ENCODE measurements at places on chromosomes 5 and 9. TPM values are rescaled to one million over a fixed set of nuclear protein-coding genes. Genes with fewer than 3 reads are reported as not detected.

Gene MED22
- 28.2 TPM for polyA plus RNA-seq

Gene TAF11L12
- not detected for polyA plus RNA-seq

Gene TOPORS
- 15.1 TPM for polyA plus RNA-seq

Gene FST
- polyA plus RNA-seq: 53.8 TPM

Gene PFN3
- not detected for polyA plus RNA-seq

Gene CDC20B
- polyA plus RNA-seq: not detected

Gene ARL15
- 24.8 TPM for polyA plus RNA-seq

Gene ABL1
- 69.5 TPM for polyA plus RNA-seq

Gene SEMA4D
- 16.0 TPM for polyA plus RNA-seq

Gene MARCOL
- not detected for polyA plus RNA-seq

Gene CDH6
- polyA plus RNA-seq: 2.3 TPM

Gene CWC27
- 21.7 TPM for polyA plus RNA-seq

Gene SURF2
- polyA plus RNA-seq: 13.1 TPM

Gene CCDC171
- polyA plus RNA-seq: 2.1 TPM

Gene ADAMTS6
- 1.9 TPM for polyA plus RNA-seq

Gene TPPP
- 10.0 TPM for polyA plus RNA-seq

GRCh38 chr5:144042156-144042555, 128.3 kb downstream of the YIPF5 start:
- no peak for DNase-seq

- DNase-seq: no peak
These were observed 5.1 kb upstream of the RAB14 start for GRCh38 chr9:121206516-121207370.

- no peak for DNase-seq
These were observed 35.8 kb upstream of the SPRY4 start for GRCh38 chr5:142360607-142361120.

DNA sequence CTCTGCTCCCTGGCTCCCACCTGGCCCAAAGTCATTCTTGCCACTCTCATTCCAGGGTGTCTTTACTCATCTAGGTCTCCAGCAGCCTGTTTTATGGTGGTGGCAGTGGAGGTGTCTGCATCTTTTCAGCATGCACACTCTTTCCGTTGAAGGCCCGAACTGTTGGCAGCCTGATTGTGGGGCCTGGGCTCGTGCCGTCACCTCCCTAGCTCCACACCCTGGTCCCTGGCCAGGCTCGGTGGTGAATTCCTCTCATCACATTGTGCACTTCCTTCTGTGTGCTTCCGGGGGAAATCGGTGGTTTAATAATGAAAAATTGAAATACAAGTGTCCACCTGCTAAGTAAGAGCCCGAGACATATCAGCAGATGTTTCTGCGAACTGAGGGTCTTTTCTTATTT, 214.3 kb downstream of the TRIO start:
- no peak for DNase-seq

DNA sequence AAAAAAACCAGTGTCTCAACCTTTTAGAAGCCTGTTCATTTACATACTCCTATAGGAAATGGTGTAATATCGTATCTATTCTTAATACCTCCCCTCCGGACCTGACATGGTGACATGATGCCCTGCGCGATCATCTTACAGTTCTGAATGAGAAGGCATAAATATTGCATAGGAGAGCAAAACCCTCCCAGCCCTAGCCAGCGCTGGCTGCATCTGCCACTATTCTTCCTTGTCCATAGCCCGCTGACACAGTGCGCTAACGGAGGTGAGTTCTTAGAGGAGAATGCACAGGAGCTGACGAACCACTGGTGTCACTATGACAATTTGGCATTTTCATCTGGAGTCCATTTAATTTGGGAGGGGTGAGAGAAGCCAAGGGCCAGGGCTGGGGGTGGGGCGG, 290.1 kb downstream of the EFNA5 start:
- no peak for DNase-seq

- no peak for DNase-seq
These were observed 240.2 kb upstream of the SEMA6A start for GRCh38 chr5:116814626-116815385.

DNA sequence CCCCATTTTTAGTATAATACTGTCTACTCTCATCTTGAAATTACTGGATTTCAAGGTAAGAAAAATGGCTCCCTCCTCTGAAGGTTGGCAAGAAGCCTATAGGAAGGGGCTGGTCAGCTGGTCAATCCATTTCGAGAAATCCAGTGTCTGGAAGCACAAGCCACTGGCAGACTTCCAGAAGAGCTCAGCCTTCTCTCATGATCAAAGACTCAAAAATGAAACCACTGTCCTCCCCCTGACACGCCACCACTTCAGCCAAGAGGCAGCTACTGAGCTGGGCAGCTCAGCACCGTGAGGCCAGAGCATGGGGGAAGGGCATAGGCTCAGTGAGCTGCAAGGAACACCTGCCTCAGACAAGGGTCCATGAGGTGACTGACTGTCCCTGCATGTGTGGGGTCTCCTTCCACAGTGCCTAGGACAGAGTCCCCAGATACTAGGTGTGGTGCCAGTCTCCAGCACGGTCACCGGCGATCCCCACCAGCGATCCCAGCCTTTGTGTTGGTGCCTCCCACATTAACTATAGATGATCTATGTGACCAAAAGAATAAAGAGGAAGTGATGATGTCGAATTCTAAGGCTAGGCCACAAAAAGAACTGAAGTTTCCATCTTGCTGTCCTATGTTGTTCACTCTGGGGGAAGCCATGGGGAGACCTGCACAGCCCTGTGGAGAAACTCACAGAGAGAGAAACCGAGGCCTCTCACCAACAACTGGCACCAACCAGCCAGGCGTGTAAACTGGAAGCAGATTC, 100.1 kb upstream of the LRRTM2 start:
- DNase-seq: peak; percentile 85

DNA sequence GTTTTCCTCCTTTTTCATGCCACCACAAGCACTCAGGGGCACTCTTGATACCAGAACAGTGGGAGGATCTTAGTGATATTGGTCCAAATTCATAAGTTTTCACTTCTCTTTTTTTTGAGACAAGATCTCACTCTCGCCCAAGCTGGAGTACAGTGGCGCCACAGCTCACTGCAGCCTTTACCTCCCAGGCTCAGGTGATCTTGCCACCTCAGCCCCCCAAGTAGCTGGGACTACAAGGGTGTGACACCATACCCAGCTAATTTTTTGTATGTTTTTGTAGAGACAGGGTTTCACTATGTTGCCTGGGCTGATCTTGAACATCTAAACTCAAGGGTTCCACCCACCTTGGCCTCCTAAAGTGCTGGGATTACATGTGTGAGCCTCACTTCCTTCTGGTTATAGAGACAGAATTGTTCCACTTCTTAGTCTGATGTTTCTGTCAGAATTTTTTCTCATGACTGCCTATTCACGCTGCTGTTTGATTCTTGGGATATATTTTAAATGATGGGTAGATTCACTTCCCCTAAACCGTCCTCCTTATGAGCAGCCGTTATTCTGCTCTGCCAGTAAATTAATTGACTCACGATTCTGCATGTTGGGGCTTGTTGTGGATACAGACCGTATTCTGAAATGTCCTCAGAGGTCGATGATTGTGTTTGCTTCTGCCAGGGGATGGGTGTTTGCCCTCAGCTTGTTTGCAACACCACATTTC, 30.8 kb downstream of the MTAP start:
- DNase-seq: no peak

DNA sequence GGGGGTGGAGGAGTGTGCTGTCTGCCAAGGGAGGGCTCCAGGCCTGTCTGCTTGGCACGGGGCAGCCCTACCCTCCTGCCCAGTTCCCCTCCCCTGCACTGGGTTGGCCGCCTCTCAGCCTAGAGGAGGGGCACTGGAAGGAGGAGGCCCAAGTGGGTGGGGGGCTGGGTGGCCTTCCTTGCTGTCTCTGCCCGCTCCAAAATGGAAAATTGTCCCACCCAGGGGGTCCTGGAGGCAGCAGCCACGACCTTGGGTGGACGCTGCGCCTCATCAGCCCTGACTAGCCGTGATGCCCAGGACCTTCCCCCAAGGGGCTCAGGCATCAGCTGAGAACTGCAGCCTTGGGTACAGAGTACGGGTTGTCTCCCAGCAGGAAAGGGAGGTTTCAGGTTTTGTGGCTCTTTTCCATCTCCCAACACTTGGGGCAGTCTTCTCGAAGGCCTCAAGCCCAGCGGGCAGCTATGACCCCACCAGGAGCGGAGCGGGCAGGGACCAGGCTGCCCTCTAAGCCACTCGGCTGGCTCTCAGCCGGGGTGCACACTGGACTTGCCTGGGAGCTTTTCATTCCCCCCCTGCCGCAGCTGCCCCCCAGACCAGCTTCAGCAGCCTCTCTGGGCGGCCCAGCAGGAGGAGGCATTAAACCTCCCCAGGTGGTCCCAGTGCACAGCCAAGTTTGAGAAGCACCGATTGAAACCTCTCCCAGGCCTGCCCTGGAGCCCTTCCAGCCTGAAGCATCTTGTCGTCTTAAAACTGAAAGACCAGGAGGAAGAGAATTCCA, 20.6 kb downstream of the NTNG2 start:
- DNase-seq: peak; percentile 35

- DNase-seq: no peak
These were observed 1019.0 kb downstream of the CDH18 start for GRCh38 chr5:18968966-18969365.

DNA sequence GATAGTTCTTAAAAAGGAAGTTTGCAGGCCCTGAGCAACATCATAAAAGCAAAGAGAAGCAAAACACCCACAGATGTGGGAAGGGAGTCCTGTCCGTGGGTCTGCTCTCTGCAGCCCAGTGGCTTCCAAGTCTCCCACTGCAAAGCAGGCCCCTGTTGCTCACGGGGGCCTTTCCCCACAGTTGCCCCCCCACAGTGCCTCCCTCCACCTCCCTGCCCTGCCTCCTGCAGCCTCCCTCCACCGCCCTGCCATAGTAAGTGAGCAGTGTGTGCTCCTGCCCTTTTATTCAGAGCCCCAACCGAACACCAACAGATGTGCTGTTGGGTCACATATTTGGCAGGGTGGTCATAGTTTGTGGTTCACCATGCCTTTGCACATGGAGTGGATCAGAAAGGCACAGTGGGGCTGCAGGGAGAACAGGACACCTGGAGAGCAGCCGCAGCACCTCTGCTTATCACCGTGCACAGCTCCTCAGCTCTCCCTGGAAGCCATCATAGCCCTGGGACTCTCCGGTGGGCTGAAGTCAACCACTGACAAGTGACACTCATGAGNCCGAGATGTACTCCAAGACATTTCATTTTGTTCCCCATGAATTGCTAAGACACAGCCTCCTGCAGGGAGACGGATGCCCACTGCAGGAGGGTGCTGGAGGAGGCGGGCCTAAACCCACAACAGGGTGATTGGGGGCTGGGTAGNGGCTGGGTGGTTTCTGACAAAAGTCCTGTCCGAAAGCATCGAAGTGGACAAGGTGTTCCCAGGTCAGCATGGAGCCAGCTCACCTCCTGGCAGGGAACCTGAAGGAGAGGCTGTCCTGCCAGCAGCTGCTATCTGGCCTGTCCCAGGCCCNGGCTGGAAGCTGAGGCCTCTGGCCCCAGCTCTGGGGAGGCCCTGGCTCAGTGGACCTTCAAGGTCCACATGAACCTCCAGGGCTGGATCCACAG, 278.9 kb downstream of the GADD45G start:
- no peak for DNase-seq

DNA sequence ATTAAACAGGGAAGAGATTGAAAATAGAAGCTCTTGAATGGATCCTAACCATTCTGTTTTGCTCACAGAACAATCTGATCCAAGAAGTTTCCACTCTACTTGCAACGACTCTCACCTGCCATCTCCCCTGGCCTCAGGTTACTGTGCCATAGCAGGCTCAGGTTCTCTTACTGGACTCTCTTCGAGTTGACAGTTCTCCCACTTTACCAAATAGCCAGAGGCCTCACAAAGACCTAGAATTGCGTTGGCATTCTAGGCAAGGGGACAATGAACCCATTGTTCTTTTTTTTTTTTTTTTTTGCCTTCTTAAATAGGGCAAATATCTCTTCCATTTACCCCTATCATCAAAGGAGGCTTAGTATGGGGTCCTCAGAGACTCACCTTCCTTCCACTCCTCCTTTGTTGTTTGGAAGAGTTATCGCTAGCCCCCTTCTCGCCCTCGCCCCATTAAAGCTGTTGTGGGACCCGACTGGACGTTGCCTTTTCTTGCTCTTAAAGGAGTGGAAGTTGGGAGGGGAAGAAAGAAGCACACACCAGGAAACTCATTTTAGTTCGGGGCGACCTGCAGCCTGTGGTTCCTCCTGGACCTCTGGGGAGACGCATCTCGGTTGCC, 688 bp upstream of the PLPPR1 start:
- no peak for DNase-seq

DNA sequence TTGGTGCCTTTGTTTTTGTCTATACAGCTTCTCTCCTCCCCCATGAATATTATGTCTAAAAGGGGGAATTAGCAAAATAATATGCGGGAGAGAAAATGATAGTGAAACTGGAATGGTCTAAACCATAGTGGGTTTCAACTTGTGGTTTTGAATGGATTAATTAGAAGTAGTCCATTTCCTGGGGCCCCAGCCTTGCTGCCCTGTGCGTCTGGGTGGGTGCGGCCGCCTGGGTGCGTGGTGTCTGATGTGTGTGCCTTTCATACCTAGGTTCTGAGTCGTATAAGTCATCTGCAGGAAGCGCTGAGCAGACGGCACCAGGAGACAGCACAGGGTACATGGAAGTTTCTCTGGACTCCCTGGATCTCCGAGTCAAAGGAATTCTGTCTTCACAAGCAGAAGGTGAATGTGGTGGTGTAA, 120.0 kb upstream of the CACNA1B start:
- no peak for DNase-seq

DNA sequence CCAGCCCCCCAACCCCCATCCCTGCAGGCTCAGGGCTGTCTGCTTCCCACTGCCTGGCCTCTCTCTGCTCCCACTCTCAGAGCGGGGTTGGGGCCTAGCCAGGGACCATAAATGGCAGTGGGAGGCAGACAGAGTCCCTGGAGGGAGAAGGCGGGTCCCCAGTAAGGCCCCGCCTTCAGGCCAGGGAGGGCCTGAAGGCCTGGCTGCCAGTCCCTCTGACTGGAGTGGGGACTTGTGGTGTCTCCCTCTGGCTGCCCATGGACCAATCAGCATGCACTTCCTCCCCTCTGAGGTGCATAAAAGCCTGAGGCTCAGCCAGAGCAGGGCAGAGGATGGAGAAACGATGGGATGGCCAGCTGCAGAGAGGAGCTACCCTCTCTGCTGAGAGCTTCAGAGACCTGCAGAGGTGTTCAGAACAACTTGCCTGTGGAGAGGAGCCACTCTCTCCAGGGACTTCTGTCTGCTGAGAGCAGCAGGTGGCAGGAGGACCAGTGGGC, 2.7 kb upstream of the BTNL9 start:
- DNase-seq: no peak
